Activated CD8-positive, alpha-beta T cell treated with anti-CD3 and anti-CD28 coated beads, Interleukin-2, amount 10 ng/mL, durations not matched to agents 7 days and 5 days (primary cell): ENCODE measurements at places on chromosomes 5 and 9. TPM values are rescaled to one million over a fixed set of nuclear protein-coding genes. Genes with fewer than 3 reads are reported as not detected.

GRCh38 chr5:98517560-98518366, 255.7 kb upstream of the RGMB start:
- no peak for DNase-seq

DNA sequence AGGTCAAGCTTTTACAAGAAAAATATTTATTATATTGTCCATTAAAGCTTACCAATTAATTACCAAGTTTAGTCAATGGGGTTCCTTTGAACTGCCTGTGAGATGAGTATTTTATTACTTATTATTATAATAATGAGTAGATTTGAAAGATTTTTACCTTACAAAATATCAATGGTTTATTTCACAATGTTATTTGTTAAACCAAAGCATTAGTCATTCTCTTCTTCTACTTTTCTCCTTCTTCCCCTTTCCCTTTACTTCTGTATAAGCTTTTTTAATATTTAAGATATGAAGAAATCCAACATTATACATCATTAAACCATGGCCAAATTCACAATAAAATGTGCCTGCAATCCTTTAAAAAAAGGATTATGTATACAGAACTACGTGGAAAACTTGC, 369.5 kb downstream of the ARL15 start:
- no peak for DNase-seq

GRCh38 chr5:143400541-143401226, 2.8 kb downstream of the NR3C1 start:
- no peak for DNase-seq

DNA sequence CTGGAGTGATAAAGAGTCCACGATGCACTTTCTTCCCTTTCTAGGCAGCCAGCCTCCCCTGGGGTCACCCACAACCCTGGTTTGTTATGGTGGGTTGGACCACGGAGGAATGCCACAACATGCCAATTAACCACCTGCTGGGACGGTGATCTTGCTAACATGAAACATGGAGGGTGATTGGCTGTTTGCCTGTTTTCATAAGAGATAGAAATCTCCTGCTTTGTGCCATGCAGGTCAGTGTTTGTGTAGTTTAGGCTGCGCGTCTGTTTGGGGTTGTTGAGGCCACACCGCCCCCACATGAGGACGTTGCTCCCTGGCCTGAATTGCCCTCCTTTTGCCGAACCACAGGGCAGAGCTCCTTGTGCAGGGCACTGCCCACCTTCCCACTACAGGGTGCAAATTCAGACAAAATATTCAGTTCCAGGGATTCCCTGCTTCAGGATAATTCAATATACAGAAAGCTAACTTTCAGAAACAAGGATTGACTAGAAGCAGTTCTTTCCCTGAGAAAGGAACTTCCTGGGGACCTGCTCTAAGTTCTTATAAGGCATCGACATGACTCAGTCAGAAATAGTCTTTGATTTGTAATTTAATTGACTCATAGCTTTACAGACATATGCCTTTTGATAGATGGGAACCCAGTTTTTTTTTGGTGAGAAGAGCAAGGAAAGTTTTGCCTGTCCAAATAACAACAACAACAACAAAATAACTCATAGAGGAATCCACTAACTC, 427.6 kb downstream of the GADD45G start:
- DNase-seq = no peak

GRCh38 chr5:120108586-120109248, 355.4 kb upstream of the PRR16 start:
- no peak for DNase-seq

GRCh38 chr5:117657541-117657940, 1082.9 kb upstream of the SEMA6A start:
- DNase-seq = no peak

DNA sequence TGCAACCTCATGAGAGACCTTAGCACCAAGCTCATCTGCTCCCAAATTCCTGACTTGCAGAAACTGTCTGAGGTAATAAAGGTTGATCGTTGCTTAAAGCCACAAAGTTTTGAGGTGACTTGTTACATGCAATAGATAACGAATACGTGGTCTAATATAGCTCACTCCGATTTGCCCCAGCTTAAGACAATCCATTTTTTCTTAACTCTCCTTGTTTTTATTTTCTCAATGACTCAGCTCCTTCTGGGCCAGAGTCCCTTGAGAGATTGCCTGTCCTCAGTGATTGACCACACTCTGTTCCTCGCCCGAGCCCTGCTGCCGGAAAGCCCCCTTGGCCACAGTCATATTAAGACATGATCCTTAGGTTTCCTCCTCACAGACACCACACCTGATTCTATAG, 63.7 kb upstream of the FANCC start:
- no peak for DNase-seq

- DNase-seq = no peak
These were observed 307.7 kb downstream of the ADGRV1 start for GRCh38 chr5:90866333-90866732.

The ANKRD18B gene
- not detected for total RNA-seq

The TRIM36 gene
- 0.13 TPM for total RNA-seq

The CDX1 gene
- not detected for total RNA-seq

The ACOT12 gene
- not detected for total RNA-seq

The SLC22A4 gene
- not detected for total RNA-seq
